Stimulated activated naive CD8-positive, alpha-beta T cell treated with anti-CD3 and anti-CD28 coated beads, Interleukin-15, amount 100 ng/mL, for 72 hours (primary cell): ENCODE measurements at places on chromosomes 4 and X.

DNA sequence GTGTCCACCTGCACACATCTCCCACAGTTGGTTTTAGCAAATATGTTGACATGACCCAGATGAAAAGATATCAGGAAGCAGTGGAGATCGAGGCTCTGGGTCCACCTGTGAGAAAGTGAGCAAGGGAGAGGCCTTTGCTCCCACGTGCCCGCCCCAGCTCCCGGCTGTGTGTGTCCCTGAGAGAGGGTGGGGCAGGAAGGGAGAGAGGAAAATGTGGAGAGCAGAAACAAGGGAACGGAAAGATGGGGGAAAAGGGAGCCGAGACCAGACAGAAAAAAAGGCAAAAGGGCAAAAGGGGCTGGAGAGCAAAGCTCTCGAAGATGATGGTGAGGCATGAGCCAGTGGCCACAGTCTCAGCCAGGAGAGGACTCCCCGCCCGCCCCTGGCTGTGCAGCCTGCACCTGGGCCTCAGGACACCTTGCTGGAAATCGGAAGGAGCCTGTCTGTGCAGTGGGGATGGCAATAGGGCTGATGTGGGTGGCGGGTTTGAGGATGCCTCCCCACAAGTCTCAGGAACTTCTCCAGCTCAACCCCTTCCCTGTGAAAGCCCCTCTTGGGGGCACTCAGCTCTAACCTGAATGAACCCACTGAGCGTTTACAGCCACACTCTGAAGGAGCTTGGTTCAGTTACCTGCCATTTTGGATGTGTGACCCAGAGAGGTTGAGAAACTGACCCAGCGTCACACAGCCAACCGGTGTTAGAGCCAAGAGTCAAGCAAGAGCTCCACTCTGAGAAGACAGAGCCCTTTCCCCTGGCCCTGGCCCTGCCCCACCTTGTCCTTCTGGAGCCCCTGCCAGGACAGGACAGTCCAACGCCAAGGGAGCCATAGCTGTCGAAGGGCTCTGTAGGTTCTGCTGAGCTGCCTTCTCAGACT, 20.3 kb upstream of the MSX1 start:
- no peak for DNase-seq

GRCh38 chrX:132710656-132711155, 221.9 kb upstream of the MBNL3 start:
- DNase-seq = no peak

- DNase-seq = no peak
Observed at GRCh38 chr4:54099287-54099747, 646 bp upstream of the GSX2 start.

- DNase-seq = peak; percentile 65
Observed at GRCh38 chrX:124239911-124240310, 92.5 kb upstream of the TEX13D start.

GRCh38 chrX:3435057-3435456, 88.6 kb upstream of the MXRA5 start:
- no peak for DNase-seq

GRCh38 chr4:78864405-78865024, 74.7 kb downstream of the PAQR3 start:
- no peak for DNase-seq

- no peak for DNase-seq
Observed at GRCh38 chrX:105502336-105502735, 281.8 kb upstream of the TEX13A start.

DNA sequence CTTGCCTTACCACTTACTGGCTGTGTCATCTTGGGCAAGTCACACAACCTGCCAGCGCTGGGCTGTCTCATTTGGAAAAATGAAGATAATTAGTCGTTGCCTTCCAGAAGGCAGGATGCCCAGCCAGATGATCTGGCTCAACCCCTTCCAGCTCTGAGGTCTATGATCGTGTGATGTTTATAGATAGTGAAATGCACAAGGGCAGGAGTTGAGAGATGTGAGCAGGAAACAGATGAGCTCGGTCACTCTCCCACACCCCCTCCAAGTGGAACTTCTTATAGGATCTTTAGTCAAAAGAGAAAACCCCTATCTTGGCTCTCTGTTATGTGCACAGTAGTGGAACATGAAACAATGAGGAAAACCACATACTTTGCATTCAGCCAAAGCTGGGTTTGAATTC, 336.8 kb upstream of the PPARGC1A start:
- no peak for DNase-seq

DNA sequence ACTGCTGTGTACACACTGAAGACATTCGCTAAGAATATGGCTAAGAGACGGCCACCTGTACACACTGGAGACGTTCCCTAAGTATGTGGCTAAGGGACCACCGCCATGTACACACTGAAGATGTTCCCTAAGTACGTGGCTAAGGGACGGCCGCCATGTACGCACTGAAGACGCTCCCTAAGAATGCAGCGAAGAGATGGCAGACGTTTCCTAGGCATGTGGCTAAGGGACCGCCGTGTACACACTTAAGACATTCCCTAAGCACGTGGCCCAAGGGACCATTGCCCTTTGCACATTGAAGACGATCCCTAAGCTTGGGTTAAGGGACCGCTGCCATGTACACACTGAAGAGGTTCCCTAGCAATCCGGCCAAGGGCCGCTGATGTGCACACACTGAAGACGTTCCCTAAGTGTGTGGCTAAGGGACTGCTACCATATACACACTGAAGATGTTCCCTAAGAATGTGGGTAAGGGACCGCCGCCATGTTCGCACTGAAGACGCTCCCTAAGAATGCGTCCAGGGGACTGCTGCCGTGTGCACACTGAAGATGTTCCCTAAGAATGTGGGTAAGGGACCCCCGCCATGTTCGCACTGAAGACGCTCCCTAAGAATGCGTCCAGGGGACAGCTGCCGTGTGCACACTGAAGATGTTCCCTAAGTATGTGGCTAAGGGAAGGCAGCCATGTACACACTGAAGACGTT, 36.7 kb downstream of the DHRSX start:
- DNase-seq = no peak

GRCh38 chr4:101157415-101158133, 189.8 kb downstream of the PPP3CA start:
- no peak for DNase-seq

DNA sequence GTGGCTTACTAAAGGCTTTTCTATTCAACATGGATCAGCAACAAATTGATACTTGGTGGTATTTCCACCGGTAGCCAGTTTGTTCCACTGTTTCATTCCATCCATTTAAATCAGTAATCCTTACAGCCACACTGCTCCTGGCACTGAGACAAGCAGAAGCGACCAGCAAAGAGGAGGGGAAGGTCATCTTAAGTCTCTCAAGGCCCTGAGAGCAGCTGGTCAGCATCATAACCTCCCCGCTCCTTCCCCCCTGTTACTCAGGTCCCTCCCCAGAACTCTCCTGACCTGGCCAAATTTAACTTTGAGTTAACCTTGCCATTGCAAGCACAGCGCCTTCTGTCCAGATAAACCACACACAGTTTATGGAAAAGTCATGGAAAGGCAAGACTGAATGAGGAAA, 331.3 kb upstream of the KLF3 start:
- DNase-seq = no peak

DNA sequence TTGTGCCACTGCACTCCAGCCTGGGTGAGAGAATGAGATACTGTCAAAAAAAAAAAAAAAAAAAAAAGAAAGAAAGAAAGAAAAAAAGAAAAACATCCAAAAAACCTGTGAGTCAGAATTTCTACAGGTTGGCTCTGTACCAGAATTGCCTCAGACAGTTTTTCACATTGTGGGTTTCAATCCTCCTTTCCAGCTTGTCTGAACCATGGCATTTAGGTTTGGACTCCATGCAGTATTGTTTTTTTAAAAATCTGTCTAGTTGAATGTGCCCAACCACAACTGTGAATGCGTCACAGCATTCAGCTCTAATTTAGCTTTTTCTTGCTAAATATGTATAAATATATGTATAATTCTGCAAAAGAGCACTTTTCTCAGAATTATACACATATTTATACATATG, 31.4 kb upstream of the ARSH start:
- no peak for DNase-seq

DNA sequence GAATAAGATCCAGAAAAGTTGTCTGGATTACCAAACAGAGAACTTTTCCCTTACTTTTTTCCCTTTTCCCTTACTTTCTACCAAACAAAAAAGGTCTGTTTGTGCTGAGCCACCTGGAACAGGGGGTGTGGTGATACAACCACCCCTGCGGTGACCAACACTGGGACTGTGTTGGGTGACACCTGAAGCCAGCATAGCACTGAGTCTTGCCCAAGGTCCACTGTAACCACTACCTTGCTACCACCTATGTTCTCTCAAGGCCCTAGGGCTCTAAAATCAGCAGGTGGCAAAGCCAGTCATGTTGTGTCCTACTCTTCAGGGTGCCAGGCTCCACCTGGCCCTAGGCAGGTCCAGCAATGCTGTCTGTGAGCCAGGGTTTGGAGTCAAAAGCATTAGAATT, 22.8 kb upstream of the UNC5C start:
- no peak for DNase-seq

GRCh38 chrX:69146739-69147138, 18.5 kb downstream of the PJA1 start:
- no peak for DNase-seq

DNA sequence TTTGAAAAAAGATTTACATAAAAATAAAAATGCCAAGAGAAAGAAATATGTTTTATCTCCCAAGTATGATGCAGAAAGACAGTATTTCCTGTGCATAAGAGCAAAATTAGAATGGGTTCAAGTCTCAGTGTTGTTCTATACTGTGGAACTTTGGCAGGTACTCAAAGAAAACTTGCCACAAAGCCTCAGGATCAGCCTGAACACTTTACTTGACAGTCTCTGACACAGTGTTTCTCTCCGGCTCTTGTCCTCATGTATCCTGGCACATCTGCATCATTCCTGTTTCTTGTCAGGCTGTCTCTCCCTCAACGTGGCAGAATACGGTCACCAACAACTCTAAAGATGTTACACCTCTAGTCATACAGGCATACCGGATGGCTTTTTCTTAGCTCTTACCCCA, 273.7 kb downstream of the ARHGAP24 start:
- DNase-seq = no peak

GRCh38 chr4:103400405-103400804, 202.3 kb upstream of the CENPE start:
- no peak for DNase-seq

DNA sequence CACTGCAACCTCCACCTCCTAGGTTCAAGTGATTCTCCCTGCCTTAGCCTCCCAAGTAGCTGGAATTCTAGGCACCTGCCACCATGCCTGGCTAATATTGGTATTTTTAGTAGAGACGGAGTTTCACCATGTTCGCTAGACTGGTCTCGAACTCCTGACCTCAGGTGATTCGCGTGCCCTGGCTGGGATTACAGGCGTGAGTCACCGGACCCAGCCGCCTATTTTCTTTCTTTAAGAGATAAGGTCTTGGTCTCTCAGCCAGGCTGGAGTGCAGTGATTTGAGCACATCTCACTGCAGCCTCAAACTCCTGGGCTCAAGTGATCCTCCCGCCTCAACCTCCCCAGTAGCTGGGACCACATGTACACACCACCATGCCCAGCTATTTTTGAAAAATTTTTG, 166.5 kb downstream of the DHRSX start:
- DNase-seq = no peak

DNA sequence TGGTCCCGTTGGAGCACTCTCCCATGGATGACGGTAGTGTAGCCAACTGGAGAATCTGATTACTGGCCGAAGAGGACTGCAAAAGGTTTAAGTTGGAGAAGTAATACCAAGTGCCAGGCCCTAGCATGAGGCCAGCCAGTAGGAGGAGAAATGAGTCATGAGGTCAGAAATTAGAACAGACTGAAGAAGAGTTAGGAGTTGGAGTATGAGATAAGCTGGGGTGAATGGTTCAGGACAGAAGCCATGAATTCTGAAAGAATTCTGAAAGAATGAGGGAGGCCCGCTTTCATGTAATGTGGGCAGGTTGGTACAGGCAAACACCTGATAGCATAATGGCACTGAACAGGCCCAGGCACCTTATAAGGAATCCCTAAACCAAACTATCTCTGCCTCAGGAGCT, 18.4 kb upstream of the STK26 start:
- DNase-seq = no peak

DNA sequence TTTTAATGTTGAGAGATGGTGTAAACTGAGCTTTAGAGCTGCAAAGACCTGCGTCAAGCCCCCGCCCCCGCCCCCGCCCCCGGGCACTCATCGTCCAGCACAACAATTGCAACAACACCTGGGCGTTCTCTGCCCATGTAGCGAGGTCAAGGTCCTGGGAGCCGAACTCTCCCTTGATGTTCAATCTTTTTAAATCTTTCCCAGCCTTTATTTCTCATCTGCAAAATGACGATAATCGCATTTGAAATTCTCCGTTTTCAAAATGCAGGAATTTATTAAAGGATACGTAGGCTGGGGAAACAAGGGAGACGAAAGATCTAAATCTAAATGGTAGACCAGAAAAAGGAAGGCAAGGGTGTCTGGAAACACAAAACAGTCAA, 648 bp upstream of the MSMO1 start:
- peak; percentile 29 for DNase-seq

GRCh38 chrX:120000490-120001246, 57.1 kb upstream of the NKAP start:
- DNase-seq = peak; percentile 15

- DNase-seq = no peak
Observed at GRCh38 chr4:39718366-39719323, 20.7 kb downstream of the UBE2K start.

- DNase-seq = no peak
Observed at GRCh38 chr4:113822555-113823290, 61.2 kb upstream of the CAMK2D start.

DNA sequence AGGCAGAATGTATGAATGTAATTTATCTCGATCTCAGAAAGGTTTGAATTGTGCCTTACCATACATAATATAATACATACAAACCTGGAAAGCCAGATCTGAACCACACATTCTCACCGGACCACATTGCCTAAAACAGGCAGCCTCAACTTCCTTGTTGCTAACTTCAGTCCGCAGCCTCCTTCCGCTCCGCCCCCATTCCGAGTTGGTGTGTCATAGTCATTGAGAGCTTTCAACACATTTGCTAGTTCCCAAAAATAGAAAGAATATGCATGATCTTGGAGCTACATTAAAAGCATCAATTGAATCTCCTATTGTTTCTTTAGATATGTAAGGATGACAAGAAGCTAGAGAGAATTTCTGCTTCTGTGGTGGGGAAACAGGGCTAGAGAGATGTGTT, 127.2 kb downstream of the ARHGEF9 start:
- DNase-seq = no peak

DNA sequence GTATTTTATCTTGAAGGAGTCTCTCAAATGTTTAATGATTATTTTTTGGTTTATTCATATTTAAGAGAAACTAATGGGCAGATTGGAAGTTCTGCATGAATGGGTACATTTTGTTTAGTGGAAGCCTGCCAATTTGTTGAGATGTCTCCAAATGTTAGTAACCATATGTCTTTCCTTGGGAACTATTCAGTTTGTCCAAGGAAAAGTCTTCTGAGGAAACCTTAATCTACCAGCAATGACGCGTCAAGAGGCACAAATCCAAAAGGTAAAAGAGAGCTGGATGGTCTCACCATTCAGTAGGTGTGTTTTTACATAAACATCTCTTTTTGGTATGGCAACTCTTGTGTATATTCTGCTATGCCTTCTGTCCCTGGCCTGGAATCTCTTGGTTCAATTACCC, 37.4 kb upstream of the NDST3 start:
- no peak for DNase-seq
